ENCODE measurements at places on chromosomes 4 and X. TPM values are rescaled to one million over a fixed set of nuclear protein-coding genes. Genes with fewer than 3 reads are reported as not detected.

DNA sequence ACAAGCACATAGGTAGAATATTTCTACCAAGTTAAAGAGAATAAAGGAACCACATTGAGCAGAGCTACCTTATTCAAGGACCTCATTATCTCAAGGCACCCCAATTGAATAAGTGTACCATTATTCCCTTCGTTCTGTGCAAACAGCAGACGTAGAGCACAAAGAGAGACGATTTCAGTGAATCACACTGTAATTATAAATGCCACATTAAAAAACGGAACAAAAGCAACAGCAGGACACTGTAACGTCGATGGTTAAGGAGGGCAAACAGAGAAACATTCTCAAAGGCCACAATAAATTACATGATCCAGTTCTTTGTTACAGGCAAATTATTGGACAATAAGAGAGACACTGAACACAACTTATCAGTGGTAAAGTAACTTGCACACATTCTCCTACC lies 644.1 kb upstream of the TENM3 start:
- DNase-seq, result no peak
- no peaks in the 10 kb centered on the region for H3K4me1 ChIP-seq
- H3K27ac ChIP-seq, result no peak overlapping the region
- H3K36me3 ChIP-seq, result no peaks in the 10 kb centered on the region
- H3K27me3 ChIP-seq, result no peaks in the 10 kb centered on the region

GRCh38 chr4:106602711-106603110 lies 234.1 kb upstream of the GIMD1 start:
- H3K4me3 ChIP-seq, result no peak overlapping the region
- H3K36me3 ChIP-seq, result no peaks in the 10 kb centered on the region
- H3K27ac ChIP-seq, result no peak overlapping the region
- no peaks in the 10 kb centered on the region for H3K4me1 ChIP-seq
- no peaks in the 10 kb centered on the region for H3K27me3 ChIP-seq

DNA sequence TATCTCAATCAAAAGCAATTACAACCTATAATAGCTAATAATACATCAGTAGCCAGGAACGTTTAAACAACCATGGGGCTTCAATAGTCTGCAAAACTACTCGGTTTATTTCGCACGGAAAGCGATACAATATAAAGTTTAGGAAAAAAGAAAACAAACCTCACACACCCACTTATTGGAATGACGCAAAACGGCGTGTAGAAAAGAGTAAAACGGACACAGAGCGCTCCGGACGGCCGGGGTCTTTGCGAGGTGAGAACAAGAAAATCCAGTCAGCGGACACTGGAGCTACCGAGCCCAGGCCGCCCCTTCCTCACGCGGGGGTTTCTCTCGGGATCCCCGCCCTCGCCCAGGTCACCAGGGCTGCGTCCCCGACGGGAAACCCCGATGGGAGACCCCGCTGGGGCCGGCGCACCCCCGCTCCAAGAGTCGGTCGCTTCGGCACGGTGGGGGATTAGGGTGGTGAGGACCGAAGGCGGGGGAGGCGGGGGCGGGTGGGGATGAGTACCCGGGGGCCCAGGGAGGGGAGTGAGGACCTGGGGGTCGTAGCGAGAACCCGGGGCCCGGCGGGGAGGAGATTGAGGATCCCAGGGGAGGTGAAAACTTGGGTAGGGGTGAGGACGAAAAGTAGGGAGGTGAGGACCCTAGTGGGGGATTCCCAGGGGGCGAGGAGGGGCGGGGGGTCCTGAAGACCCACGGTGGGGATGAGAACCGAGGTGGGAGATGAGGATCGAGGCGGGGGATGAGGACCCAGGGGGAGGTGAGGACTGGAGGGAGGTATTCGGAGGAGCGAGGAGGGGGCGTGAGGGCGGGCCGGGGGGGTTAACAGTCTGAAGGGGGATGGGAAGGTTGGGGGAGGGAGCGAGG lies 737 bp downstream of the NELFA start:
- peaks cover 14% of the 10 kb centered on the region for H3K36me3 ChIP-seq
- no peaks in the 10 kb centered on the region for H3K27me3 ChIP-seq
- H3K4me3 ChIP-seq, result peak overlapping the region; percentile 93
- DNase-seq, result peak; percentile 6

GRCh38 chr4:156885374-156885773 lies 86.2 kb downstream of the PDGFC start:
- no peaks in the 10 kb centered on the region for H3K27me3 ChIP-seq
- no peak overlapping the region for H3K4me3 ChIP-seq
- H3K36me3 ChIP-seq, result no peaks in the 10 kb centered on the region
- DNase-seq, result no peak

DNA sequence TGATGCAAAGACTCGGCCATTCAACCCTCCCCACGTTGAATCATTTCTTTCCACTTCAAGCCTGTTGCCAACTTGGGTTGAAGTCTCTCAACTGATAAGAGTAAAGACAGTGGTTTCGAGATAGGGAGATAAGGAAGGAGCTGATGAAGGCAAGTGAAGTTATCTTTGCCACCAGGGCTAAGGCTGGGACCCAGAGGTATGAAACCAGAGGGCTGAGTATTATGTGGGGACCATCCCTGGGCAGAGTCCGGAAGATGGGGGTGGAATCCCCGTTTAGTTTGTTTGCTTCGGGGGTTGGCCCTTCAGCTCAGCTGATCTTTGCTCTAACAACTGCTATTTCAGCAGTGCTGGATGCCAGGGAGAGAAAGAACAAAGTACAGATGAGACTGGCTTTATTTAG lies 2.3 kb upstream of the XPNPEP2 start:
- no peaks in the 10 kb centered on the region for H3K27me3 ChIP-seq
- H3K36me3 ChIP-seq, result no peaks in the 10 kb centered on the region
- peaks cover 27% of the 10 kb centered on the region for H3K4me1 ChIP-seq
- H3K27ac ChIP-seq, result peak overlapping the region; percentile 45
- no peak overlapping the region for H3K4me3 ChIP-seq

ASB12 gene
- polyA plus RNA-seq, result 0.18 TPM

DNA sequence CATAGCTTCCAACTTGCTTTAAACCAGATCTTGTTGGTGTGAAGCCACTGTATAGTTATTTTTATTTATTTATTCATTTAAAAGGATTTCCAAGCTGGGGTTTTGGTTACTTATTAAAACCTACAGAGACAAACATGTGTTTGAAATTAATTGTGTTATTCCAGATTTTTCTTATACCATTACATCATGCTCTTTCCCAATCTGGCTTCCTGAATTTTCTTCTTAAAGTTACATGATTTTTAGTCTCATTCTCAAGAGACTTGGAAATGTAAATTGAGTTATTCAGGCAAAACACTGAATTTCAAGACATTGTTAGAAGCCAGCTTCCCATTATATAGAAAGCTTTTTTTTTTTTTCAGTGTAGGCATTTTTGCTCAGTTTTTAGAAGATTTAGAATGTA lies 381.9 kb downstream of the IL1RAPL1 start:
- no peaks in the 10 kb centered on the region for H3K36me3 ChIP-seq
- H3K4me1 ChIP-seq, result no peaks in the 10 kb centered on the region
- no peak overlapping the region for H3K4me3 ChIP-seq
- H3K27ac ChIP-seq, result no peak overlapping the region

- DNase-seq, result no peak
- H3K27me3 ChIP-seq, result no peaks in the 10 kb centered on the region
- no peaks in the 10 kb centered on the region for H3K4me1 ChIP-seq
- no peak overlapping the region for H3K27ac ChIP-seq
- H3K36me3 ChIP-seq, result no peaks in the 10 kb centered on the region
- H3K4me3 ChIP-seq, result no peak overlapping the region
These were observed 74.8 kb upstream of the SLC34A2 start for GRCh38 chr4:25580633-25581467.

HSFX2 gene
- 1.1 TPM for polyA plus RNA-seq

CPE gene
- polyA plus RNA-seq, result 94.5 TPM

HSPA4L gene
- polyA plus RNA-seq, result 3.8 TPM

DNA sequence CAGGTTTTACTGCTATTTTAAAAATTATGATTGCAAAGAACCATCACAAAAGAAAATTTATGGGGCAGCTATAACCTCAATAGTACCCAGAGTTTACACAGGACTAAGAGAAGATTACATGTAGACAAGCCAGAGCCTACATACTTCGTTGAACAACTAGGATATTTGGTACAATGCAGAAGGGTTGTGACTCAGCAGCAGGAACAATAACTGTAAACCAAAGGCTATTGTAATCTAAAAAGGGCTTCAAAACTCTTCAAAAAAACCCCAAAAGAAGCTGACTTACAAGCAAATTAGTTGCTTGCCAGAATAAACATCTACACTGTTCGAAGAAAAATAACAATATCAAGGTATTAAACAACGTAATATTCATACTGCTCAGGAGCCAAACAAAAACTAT lies 618.0 kb downstream of the STPG2 start:
- no peaks in the 10 kb centered on the region for H3K36me3 ChIP-seq
- no peak overlapping the region for H3K4me3 ChIP-seq
- no peak for DNase-seq
- no peaks in the 10 kb centered on the region for H3K4me1 ChIP-seq
- H3K27ac ChIP-seq, result no peak overlapping the region

- no peak overlapping the region for H3K27ac ChIP-seq
- H3K4me1 ChIP-seq, result no peaks in the 10 kb centered on the region
- H3K27me3 ChIP-seq, result no peaks in the 10 kb centered on the region
- no peaks in the 10 kb centered on the region for H3K36me3 ChIP-seq
These were observed 118.8 kb downstream of the FAM13A start for GRCh38 chr4:88938138-88938537.

DNA sequence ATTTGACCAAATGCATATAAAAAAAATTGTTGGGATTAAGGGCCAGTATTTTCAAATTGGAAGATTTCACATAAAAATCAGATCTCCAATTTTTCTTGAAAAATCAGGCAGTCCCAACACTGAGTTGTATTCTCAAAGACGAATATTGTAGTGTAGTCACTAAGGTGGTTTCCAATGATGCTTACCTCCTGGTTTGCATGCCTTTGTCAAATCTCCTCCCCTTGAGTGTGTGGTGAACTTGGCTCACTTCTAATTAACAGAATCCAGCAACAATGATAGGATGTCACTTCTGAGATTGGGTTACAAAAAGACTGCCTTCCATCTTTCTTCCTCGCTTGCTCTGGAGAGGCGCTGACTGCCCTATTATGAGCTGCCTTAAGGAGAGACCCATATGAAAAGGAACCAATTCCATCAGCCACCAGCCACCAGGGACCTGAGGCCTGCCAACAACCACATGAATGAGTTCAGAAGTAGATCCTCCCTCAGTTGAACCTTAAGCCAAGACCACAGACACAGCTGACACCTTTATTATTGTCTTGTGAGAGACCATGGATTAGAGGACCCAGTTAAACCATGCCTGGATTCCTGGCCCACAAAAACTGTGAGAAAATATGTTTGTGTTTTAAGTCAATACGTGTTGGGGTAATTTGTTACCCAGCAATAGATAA lies 31.2 kb upstream of the TSPAN5 start:
- peak; percentile 20 for DNase-seq
- H3K27ac ChIP-seq, result no peak overlapping the region
- H3K4me1 ChIP-seq, result peaks cover 35% of the 10 kb centered on the region
- no peaks in the 10 kb centered on the region for H3K27me3 ChIP-seq
